Stimulated activated CD8-positive, alpha-beta memory T cell treated with anti-CD3 and anti-CD28 coated beads, Interleukin-15, amount 100 ng/mL, for 1 hour (primary cell): ENCODE measurements at places on chromosomes 13 and 19.
A peak's percentile ranks its signal among the peaks of the same experiment; 100 is the strongest.

DNA sequence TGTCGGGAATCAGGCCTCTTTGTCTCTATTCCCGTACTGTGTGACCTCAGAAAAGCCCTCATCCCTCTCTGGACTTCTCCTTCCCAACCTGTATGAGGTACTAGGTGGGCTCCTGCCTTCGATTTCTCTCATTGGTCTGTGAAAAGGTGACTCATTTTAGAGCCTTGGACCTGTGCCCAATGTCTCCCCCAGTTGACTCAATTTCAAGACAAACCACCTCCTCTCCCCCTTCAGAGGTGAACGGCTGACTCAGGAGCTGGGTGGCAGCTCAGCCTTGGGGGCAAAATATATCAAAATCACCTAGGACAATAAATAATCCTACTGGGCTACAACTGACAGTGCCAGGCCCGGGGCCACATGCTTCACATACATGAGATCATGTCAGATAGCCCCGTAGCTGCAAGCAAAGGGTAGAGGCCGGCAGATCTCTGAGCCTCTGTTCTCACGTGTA, 630 bp downstream of the COQ8B start:
- DNase-seq = peak; percentile 50

GRCh38 chr19:15780610-15781418, 6.6 kb upstream of the OR10H5 start:
- DNase-seq = no peak

DNA sequence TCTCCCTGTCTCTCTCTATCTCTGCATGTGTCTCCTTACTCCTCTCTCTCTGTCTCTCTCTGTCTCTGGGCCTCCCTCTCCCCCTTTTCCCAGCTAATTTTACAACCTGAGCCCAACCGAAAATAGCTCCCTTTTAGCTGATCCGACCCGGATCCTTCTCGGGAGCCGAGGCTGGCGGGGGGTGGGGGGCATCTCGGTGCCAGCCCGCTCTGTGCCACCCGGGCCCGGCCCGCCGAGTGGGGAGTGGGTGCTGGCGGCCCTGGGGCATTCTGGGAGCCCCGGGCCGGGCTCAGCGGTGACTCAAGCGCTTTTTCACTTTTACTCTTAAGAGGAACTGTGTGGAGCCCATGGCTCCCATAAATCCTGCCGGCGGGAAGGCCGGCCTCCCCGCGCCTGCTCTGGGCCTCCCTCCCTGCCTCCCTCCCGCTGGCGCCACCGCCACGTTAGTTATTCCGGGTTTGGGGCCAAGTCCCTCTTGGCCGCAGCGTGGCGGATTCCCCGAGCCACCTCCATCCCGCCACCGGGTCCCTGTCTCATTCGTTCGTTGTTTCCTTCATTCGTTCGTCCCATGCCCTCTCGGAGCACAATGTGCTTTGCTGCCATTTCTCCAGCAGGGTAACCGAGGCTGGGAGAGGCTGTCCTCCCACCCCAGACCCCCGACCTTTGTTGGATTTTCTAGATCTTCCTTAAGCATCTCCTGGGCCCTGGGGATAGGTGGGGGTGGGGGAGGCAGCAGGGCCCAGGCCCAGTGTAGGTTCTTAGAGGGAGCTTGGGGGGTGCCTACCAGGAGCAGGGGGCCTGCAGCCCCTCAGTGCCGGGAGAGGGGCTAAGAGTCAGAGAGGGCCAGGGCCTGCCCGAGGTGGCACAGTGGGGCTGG, 3.2 kb downstream of the NFIC start:
- DNase-seq = no peak

DNA sequence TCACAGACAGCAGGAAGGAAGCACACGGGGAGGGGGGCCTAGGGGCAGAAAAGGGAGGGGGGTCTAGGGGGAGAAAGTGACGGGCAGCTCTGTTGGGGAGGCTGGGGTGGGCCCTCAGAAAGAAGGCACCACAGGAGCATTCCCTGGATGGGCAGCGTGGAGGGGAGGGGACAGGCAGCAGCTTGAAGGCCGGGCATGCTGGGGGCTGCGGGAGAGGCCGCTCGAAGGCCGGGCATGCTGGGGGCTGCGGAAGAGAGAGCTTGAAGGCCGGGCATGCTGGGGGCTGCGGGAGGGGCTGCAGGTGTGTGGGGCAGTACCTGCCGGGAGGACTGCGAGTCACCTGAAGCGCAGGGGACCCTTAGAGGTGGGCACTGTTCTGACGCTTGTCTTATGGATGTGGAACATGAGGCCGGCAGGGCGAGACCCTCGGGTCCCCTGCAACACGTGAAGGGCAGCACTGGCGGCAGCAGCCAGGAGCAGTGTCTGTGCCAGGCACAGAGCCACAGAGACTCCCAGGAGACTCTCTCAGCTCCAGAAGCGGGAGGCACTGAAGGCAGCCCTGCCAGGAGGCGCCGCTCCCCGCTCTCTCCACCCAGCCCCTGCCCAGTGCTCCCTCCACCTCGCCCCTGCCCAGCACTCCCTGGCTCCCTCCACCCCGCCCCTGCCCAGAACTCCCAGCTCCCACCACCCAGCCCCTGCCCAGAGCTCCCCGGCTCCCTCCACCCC, 13.3 kb downstream of the ZNF787 start:
- no peak for DNase-seq

DNA sequence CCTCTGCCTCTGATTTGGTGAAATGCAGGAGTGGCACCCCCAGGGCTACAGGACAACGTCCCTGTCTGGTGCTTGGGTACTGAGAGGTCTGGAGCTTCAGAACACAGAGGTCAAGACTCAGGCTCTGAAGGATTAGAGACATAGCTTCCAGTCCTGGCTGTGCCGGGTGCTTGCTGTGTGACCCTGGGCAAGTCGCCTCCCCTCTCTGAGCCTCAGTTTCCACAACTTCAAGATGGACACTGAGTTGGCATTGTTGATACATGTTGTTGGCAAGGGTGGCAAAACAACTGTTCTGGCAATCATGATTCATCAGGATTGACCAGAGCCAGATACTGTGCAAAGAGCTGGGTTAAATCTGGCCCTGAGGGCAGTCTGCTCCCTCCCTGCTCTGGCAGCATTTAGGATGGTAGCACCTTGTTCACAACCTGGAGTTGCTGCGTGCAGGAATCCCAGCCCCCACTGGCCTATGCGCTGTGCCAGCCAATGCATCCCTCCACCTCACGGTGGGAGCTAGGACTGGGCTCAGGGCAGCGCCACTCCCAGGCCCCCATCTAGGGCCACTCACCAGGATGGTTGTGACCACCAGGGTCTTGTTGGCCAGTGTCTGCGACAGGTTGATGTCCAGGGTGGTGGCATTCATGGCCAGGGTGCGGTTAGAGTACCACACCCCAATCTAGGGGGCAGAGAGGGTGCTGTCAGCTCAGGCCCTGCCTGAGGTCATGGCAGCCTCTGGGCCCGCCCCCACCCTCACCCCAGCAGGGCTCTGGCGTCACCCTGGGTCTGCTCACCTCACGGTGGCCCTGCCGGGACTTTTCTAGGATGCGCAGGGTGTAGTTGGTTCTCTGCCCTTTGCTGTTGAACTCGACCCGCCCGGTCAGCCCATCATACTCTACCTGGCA, 16.7 kb downstream of the GRIK5 start:
- DNase-seq = no peak

GRCh38 chr19:9913237-9914000, 22.9 kb downstream of the OLFM2 start:
- DNase-seq = no peak

- DNase-seq = no peak
These were observed 518.5 kb downstream of the FGF9 start for GRCh38 chr13:22189176-22190048.

DNA sequence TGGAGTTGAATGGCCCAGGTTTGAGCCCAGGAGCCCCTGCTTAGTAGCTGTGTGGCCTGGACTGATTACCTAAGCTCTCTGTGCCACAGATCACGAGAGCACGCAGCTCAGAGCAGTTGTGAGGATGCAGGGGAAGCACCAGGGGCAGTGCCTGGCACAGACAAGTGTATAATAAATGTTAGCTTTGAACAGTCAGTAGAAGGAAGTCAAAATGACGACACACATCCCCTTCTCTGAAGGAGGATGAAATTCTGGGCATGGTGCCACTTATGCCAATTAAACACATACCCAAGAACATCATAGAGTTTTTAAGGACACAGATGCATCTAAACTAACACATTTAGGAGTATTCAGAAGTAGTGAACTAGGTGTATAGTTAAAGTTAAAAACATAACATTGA, 24.9 kb upstream of the SIGLEC11 start:
- DNase-seq = no peak
